Amniotic epithelial cell (primary cell): ENCODE measurements at places on chromosomes 1 and 21.

GRCh38 chr1:162466797-162467196, 30.8 kb upstream of the UHMK1 start:
- no peak for DNase-seq

- no peak for DNase-seq
Observed at GRCh38 chr1:75334876-75335389, 200.7 kb downstream of the LHX8 start.

- peak; percentile 82 for DNase-seq
Observed at GRCh38 chr1:13587256-13588030, 3.8 kb downstream of the PDPN start.

DNA sequence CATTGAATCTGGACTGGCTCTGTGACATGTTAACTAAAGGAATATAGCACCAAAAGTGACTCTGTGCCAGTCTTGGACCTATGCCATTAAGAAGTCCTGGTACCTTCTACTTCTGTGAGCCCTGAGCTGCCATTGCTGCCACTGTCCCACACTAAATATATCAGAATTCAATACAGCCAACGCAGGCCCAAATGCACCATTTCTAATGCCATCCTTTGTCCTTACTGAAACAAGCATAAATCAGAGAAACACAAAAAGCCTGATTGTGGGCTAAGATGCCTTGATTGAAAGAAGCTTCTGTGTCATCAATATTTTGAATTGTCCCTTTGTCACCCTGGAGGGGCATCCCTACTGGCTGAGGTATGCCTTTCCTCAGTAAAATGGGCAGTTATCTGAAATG, 66.9 kb upstream of the NEK2 start:
- no peak for DNase-seq

- peak; percentile 24 for DNase-seq
Observed at GRCh38 chr1:243409284-243409683, 153.4 kb downstream of the SDCCAG8 start.

DNA sequence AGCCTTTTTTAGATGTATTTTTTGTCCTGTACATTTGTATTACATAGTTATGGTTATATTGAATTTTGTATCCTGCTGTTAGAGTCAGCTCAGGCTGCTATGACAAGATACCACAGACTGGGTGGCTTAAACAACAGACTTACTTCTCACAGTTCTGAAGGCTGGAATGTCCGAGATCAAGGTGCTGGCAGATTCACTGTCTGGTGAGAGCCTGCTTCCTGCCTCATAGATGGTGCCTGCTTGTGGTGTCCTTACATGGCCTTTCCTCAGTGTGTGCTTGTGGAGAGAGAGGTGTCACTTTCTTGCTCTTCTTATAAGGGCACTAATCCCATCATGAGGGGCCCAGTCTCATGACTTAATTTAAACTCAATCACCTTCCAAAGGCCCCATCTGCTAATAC, 23.1 kb upstream of the MYSM1 start:
- DNase-seq, result no peak

GRCh38 chr1:166573199-166573598, 266.1 kb upstream of the POGK start:
- no peak for DNase-seq

GRCh38 chr1:236753516-236753915, 41.6 kb upstream of the MTR start:
- DNase-seq, result peak; percentile 55

DNA sequence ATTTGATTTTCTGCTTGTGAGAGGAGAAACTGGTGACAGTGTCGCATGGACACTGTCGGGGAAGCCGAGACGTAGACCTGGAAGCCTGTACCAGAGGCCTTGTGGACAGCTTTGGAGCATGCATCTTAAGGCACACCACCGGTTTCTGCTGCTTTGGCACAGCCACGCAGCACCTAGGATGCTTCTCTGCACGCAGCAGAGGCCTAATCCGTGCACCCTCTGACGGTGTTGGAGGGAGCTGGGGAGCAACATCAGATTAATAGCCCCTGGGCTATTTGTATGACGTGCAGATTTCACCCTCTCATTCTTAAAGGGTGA, 30.3 kb downstream of the TEX35 start:
- no peak for DNase-seq

DNA sequence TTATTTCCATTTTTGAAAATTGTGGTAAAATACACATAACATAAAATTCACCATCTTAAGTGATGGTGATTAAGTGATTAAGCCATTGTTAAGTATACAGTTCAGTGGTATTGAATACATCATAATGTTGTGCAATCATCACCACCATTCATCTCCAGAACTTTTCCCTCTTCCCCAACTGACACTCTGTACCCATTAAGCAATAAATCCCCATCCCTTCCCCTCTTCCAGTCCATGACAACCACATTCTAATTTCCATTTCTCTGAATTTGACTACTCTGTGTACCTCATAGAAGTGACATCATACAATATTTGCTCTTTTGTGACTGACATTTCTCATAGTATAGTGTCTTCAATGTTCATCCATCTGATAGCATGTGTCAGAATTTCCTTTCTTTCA, 124.8 kb downstream of the DISC1 start:
- peak; percentile 13 for DNase-seq

- DNase-seq, result no peak
Observed at GRCh38 chr21:35024513-35024912, 24.6 kb downstream of the RUNX1 start.
